Heart left ventricle (tissue), 16 donors: ENCODE measurements at places on chromosomes 7 and 10. TPM values are rescaled to one million over a fixed set of nuclear protein-coding genes. Genes with fewer than 3 reads are reported as not detected.

DNA sequence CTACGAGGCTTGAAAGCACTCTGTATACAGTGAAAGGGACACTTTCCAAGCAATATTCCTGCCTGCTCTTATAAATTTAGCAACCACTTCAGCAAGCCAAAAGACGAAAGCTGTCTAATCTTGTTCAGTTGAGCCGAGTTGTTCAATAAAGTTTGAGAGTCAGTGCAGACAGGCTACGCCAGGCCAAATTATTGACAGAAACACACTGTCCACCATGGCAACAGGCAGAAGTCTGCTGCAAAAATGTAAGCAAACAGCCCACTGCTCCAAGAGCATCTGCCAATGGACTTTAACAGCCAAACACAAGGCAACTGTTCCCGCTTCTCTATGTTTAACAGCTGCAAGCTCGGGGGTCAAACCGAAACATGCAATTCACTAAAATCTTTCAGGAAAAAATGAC, 85.7 kb downstream of the GLI3 start:
- DNase-seq = peak; percentile 15

ATP6V0A4 gene
- total RNA-seq = not detected

DNA sequence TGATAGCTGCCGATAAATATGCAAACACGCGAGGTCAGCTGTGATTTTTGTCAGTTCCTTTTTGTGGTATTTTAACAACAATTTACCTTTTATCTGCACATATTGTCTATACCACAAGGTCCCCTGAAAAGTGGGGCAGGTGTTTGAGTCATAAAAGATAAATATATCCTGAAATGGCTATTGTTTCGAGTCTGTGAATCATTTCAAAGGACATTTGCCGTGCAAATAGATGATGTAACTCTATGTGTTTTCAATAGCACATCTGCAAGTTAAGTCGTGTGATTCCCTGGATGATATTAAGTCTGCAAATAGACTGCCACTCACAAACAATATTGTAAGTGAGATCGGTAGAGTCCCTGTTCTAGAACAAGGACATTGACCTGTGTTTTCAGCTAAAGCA, 193.0 kb upstream of the PITRM1 start:
- no peak for DNase-seq

- DNase-seq = no peak
These were observed 101.3 kb downstream of the SDHAF3 start for GRCh38 chr7:97218767-97219166.

DNA sequence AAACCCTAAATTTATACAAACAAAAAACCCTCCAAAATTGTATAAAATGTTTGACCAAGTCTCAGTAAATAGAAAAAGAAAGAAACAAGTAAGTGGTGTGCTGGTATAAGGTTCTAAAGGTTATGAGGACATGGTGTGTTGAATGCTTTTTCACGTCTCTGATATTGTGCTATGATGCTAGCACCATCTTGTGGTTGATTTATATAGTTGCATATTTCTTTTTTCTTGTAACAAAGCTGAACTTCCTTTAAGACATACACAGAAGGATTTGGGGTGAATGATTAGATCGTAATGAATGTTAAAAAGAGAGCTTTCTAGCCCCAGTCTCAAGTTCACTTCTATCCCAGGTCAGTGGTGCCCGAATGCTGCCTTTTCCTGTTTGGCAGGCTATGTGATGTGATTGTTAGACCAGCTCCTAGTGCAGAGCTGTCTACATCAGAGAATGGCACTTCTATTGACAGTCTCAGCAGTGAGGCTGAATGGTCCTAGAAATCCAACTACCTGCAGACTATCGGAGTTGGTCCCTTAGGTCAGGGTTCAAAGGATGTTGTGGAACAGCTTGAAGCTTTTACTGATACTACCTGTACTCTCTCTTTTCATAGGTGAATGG, 25.0 kb downstream of the VTI1A start:
- no peak for DNase-seq
